ENCODE measurements at places on chromosomes 2 and 18. TPM values are rescaled to one million over a fixed set of nuclear protein-coding genes. Genes with fewer than 3 reads are reported as not detected.

DNA sequence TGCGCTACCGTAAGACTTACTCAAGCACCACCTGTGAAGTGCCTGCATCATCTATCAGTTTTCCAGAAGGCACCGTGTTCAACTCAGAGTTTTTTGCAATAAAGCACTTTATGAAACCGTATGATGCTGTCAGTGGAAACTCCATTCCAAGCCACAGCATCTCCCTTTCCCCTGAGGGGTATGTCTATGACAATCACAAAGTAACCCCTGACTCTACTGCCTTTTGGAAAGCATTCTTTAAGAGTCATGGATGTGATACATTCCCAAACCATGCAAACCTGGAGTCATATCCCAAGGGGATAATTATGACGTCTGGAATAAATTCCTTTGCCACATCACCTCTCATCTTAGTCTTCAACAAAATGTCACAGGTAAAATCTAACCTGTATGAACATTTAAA lies 39.2 kb downstream of the UNC50 start:
- DNase-seq: no peak

GRCh38 chr2:3669656-3670055 lies 11.7 kb downstream of the ALLC start:
- DNase-seq: peak; percentile 39

GRCh38 chr2:170715062-170715931 lies at the start of gene SP5:
TSS of gene SP5 (plus strand) at chr2:170715337. CDS start at chr2:170715513, 176 bp downstream.
- peak; percentile 77 for DNase-seq

DNA sequence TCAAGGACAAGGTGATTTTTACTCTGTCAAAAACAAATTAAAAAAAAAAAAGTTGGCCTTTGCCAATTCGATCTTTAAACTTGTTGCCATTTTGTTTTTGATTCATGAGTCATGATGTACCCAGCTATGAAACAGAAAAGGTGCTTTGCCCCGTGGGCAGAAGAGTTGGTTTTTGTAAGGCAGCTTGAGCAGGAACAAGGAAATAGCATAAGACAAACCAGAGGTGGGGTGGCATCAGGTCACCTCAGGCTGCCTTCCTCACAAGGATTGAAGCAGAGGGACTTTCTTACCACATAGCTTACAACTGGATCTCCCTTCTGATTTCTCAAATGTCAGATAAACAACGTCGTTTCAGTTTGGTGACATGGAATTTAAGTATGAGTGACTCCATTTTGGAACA lies 123.8 kb downstream of the ARL4C start:
- DNase-seq: no peak

- DNase-seq: no peak
These were observed 46.5 kb downstream of the RAB10 start for GRCh38 chr2:26080356-26080755.

GRCh38 chr2:216694082-216694825 lies 1.1 kb downstream of the IGFBP5 start:
- DNase-seq: peak; percentile 80

GRCh38 chr2:112004253-112004645 lies 50.8 kb upstream of the TMEM87B start:
- DNase-seq: no peak

DNA sequence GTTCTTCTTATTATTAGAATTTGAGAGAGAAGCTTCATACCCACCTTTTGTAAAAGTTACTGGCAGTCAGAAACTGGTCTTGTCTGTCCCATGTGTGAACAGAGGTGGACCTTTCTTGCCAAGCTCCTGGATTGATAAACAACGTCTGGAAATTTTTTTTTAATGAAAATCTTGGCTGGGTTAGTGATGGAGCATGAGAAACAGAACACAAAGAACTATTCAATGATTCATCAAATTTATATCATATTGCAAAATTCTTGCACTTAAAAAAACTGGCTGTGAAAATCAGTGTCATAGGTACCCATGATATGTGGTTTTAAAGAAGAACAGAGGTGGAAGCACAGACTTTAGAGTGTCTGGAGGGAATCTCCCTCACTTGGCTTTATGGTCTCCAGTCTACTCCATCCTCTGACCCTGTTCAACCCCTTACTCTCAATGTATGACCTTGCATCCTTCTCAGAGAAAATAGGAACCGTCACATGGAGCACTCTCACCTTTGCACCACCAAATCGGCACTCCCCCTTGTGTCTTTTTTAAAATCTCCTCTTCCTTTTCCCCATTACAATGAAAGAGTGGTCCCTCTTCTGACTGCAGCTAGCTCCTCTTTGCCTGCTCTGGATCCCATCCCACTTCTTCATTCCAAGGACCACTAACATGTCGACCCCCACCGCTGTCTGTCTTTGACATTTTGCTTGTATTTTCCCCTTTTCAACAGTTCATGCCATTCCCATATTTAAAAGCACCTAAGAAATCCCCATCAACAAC lies 58.2 kb downstream of the COPS8 start:
- no peak for DNase-seq

- DNase-seq: no peak
These were observed 96.2 kb downstream of the TANC1 start for GRCh38 chr2:159064446-159065301.

- DNase-seq: no peak
These were observed 232.8 kb downstream of the GRB14 start for GRCh38 chr2:164388511-164388910.

DNA sequence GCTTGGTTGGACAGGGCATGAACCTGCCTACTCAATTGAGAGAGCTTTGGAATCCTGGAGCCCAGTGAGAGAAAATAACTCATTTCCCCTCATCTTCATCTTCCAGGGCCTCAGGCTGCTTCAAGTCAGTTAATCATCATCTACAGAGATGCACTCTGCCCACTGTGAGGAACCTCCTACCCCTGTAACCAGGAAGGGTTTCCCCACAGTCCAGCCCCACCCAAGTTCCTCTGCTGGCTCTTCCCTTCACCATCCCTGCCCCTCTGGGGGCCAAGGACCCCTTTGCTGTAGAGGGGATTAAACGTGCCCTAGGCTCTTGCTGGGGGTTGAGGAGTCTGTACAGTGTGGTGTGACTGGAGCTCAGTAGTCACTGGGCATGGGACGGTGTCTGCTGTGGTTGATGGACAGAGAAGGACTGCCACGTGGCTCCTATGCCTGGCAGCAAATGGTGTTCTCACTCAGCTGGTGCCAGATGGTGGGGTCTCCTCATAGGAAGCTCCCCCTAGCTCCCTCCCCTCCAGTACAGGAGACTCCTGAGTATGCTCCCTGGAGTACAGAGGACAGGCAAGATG lies 29.5 kb upstream of the LGALSL start:
- no peak for DNase-seq

- no peak for DNase-seq
These were observed 126.6 kb downstream of the DPP4 start for GRCh38 chr2:161947406-161947805.

GRCh38 chr2:13508671-13509070 lies 791.9 kb downstream of the TRIB2 start:
- no peak for DNase-seq

- no peak for DNase-seq
These were observed 41.6 kb downstream of the TOGARAM2 start for GRCh38 chr2:29022679-29023078.

GRCh38 chr18:58785171-58785805 lies 79.4 kb upstream of the ZNF532 start:
- no peak for DNase-seq

DNA sequence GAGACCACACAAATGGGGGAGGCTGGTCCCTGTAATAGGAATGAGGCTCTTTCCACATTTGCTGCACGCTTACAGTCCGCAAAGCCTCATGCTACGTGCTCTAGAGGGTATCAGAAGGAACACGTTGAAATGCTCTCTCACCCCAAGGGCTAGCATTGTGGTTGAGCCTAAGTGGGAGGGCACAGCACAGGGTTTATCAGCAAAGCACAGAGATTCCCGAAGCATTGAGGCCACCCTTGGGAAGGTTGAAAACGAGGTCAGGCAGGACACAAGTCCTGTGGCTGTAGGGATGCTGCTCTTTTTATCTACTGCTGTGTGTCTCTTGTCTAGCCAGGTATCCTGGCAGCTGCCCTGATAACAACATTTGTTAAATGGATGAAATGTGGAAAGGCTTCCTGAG lies 378.3 kb downstream of the EN1 start:
- no peak for DNase-seq

- DNase-seq: no peak
These were observed 18.1 kb upstream of the DYNC1I2 start for GRCh38 chr2:171669121-171669520.

DNA sequence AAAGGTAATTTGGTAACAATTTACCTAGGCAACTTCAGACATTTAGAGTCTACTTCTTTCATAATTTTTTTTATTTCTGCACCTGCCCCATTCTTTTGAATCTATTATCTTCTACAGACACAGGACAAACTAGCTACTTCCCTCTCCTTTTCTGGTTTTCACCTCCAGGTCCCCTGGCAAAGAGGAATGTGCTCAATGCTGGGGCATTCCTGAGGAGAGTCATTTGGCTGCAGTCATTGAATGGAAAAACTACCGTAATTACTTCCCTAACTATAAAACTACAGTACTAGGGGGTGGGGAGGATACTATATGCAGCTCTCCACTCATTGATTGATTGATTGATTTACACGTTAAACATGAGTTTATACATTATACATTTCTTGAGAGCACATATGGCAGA lies 11.2 kb upstream of the ARHGAP28 start:
- DNase-seq: no peak

DNA sequence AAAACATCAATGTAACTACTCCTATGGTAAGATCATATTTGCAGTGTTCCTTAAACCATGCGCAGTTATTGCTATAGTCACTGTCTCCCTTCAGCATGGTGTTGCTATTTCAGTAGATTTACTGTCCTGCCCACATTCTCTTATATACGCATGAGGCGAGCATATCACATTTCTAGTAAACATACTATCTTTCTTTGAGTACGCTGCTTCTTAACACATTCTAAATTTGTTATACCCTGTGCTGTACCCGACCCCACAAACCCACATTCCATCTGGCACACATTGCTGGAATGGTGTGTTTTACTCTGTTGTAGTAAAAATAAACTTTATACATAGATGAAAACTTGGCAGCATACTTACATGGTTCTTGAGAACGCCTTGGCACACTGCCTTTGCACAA lies 163.3 kb downstream of the QPCT start:
- DNase-seq: no peak

GRCh38 chr2:177585234-177585863 lies 192.8 kb downstream of the AGPS start:
- no peak for DNase-seq

- no peak for DNase-seq
These were observed 19.0 kb upstream of the DIPK1C start for GRCh38 chr18:74476140-74476539.

- no peak for DNase-seq
These were observed 18.2 kb downstream of the WDR35 start for GRCh38 chr2:19971691-19972090.

DNA sequence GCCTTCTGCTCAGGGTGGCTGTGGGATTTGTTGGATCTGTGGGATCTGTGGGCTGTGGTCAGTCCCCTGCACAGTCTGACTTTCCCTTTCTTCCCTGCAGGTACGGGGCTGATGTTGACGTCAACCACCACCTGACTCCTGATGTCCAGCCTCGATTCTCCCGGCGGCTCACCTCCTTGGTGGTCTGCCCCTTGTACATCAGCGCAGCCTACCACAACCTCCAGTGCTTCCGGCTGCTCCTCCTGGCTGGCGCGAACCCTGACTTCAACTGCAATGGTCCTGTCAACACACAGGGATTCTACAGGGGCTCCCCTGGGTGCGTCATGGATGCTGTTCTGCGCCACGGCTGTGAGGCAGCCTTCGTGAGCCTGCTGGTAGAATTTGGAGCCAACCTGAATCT lies 17.5 kb downstream of the ASB1 start:
- DNase-seq: no peak

GRCh38 chr2:25257032-25257552 lies 84.6 kb downstream of the DNMT3A start:
- DNase-seq: no peak

Gene PASK
- total RNA-seq: 50.9 TPM

Gene CERKL
- 2.9 TPM for total RNA-seq

Gene EHD3
- total RNA-seq: 5.3 TPM

Gene IMMT
- total RNA-seq: 83.6 TPM

Gene FEV
- 51.1 TPM for total RNA-seq

Gene CACNB4
- 5.6 TPM for total RNA-seq

Gene MC4R
- total RNA-seq: not detected

Gene ARHGEF33
- total RNA-seq: 1.5 TPM

Gene LYPD6
- total RNA-seq: 16.4 TPM

Gene IL36RN
- total RNA-seq: 12.0 TPM

Gene TUBB6
- total RNA-seq: 56.5 TPM

Gene CLASP1
- total RNA-seq: 42.7 TPM

Gene FOXD4L1
- total RNA-seq: not detected

Gene SCN1A
- 0.19 TPM for total RNA-seq

Gene NGEF
- total RNA-seq: 20.7 TPM
